ENCODE measurements at places on chromosomes 7 and 10.

DNA sequence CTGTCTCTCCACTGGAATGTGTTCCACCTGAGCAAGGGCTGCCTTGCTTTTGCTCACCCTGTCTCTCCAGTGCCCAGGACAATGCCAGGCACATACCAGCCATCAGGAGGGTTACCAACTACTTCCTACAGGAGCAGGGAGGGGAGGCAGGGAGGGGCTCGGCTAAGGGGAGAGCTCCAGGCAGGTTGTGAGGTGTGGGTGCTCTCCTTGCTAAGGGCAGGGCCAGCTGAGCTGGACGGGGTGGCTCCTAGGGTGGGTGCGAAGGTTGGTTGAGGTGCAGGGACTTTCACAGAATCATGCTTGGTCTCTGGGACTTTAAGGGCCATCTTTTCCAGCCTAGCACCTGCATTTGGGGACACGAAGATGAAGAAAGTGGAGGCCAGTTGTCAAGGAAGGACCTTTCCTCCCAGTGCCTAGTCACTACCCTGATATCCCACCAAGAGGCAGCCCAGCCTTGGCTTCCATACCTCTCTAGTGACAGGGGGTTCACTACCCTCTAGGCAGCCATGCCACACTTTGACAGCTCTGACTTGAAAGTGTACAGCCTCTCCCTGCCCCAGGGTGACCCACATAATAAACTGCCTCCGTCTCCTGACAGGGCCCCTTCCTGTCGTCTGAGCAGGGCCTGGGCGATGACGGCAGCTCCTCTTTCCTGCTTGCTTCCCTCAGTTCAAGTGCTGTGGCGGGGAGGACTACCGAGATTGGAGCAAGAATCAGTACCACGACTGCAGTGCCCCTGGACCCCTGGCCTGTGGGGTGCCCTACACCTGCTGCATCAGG is 46.5 kb downstream of the TSPAN15 start:
- H3K4me3 ChIP-seq: no peak overlapping the region
- no peak overlapping the region for H3K27ac ChIP-seq
- DNase-seq: no peak
- H3K4me1 ChIP-seq: no peaks in the 10 kb centered on the region
- H3K27me3 ChIP-seq: no peaks in the 10 kb centered on the region
- no peaks in the 10 kb centered on the region for H3K36me3 ChIP-seq

DNA sequence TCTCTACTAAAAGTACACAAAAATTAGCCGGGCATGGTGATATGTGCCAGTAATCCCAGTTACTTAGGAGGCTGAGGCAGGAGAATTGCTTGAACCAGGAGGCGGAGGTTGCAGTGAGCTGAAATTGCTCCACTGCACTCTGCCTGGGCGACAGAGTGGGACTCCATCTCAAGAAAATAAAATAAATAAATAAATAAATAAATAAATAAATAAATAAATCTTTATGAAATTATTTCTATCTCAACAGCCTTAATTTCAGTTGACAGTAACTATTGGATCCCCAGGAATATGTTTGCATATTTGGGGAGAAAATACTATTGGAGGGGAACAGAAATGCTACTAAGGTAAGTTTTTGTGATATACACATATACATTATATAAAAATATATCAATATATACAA is 20.0 kb downstream of the TMEM229A start:
- no peak overlapping the region for H3K27ac ChIP-seq
- no peak overlapping the region for H3K4me3 ChIP-seq
- no peak for DNase-seq
- no peaks in the 10 kb centered on the region for H3K4me1 ChIP-seq
- no peaks in the 10 kb centered on the region for H3K36me3 ChIP-seq

DNA sequence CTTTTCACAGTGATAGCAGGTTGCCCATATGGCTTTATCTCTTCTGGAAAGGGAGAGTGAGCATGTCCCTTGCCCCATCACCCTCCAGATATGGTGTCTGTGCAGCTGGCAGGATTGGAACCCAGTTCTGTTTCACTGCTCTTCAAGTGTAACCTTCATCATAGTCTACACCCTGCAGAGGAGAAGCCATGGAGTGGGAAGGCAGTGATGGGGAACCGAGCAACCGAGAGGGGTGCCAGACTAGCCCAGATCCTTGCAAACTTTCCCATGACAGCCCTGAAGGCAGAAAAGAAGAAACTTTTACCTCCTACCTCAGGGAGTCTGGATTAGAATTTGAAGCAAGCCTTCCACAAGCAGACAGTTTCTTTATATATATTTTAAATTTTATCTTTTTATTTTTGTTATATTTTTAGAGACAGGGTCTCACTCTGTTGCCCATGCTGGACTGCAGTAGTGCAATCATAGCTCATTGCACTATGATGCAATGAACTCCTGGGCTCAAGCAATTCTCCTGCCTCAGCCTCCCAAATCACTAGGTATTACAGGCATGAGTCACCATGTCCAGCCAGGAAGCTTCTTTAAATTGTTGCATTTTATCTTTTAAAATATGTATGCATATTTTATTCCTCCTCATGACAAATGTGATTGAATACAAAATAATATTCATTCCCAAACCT is 133.3 kb downstream of the KCNMA1 start:
- peaks cover 3% of the 10 kb centered on the region for H3K36me3 ChIP-seq
- H3K4me3 ChIP-seq: no peak overlapping the region
- no peak for DNase-seq
- H3K4me1 ChIP-seq: no peaks in the 10 kb centered on the region
- peaks cover 27% of the 10 kb centered on the region for H3K27me3 ChIP-seq

- no peak for DNase-seq
- H3K27me3 ChIP-seq: no peaks in the 10 kb centered on the region
- no peaks in the 10 kb centered on the region for H3K4me1 ChIP-seq
- H3K27ac ChIP-seq: no peak overlapping the region
Observed at GRCh38 chr7:154685564-154685901, 317.4 kb downstream of the PAXIP1 start.

GRCh38 chr10:70940834-70941568 is 52.6 kb upstream of the PCBD1 start:
- H3K4me3 ChIP-seq: no peak overlapping the region
- no peaks in the 10 kb centered on the region for H3K4me1 ChIP-seq
- no peak overlapping the region for H3K27ac ChIP-seq
- H3K36me3 ChIP-seq: no peaks in the 10 kb centered on the region

GRCh38 chr7:36820527-36821170 is 96.4 kb upstream of the AOAH start:
- peak overlapping the region; percentile 29 for H3K27ac ChIP-seq
- H3K27me3 ChIP-seq: no peaks in the 10 kb centered on the region
- H3K36me3 ChIP-seq: peaks cover 2% of the 10 kb centered on the region
- no peak overlapping the region for H3K4me3 ChIP-seq
- H3K4me1 ChIP-seq: peaks cover 11% of the 10 kb centered on the region

- H3K27ac ChIP-seq: no peak overlapping the region
- no peaks in the 10 kb centered on the region for H3K36me3 ChIP-seq
- H3K27me3 ChIP-seq: no peaks in the 10 kb centered on the region
Observed at GRCh38 chr7:50653126-50653864, 88.1 kb upstream of the DDC start.

- H3K27me3 ChIP-seq: no peaks in the 10 kb centered on the region
- no peaks in the 10 kb centered on the region for H3K4me1 ChIP-seq
- no peak overlapping the region for H3K27ac ChIP-seq
Observed at GRCh38 chr10:34522546-34522945, 292.6 kb downstream of the PARD3 start.

- H3K27me3 ChIP-seq: peaks cover 17% of the 10 kb centered on the region
- H3K4me3 ChIP-seq: no peak overlapping the region
- no peak overlapping the region for H3K27ac ChIP-seq
- no peaks in the 10 kb centered on the region for H3K36me3 ChIP-seq
Observed at GRCh38 chr10:61028861-61029361, 84.9 kb upstream of the RHOBTB1 start.

DNA sequence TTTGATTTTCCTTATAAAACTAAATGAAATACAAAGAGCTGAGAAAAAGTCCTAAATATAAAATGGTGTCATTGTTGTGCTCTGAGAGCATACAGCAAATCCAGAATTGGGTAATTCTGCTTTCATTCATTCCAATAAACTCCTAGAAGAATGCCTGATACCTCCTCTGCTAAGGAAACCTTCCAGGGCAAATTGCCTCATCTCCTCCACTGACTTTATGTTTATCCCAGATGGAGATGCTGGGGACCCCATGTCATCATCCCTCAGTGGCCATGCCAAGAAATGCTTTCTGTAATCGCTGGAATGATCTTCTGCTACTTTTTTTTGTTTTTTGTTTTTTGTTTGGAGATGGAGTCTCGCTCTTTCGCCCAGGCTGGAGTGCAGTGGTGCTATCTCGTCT is 119.3 kb upstream of the PRKCQ start:
- no peak overlapping the region for H3K27ac ChIP-seq
- H3K4me3 ChIP-seq: no peak overlapping the region
- peaks cover 44% of the 10 kb centered on the region for H3K27me3 ChIP-seq
- no peaks in the 10 kb centered on the region for H3K4me1 ChIP-seq

DNA sequence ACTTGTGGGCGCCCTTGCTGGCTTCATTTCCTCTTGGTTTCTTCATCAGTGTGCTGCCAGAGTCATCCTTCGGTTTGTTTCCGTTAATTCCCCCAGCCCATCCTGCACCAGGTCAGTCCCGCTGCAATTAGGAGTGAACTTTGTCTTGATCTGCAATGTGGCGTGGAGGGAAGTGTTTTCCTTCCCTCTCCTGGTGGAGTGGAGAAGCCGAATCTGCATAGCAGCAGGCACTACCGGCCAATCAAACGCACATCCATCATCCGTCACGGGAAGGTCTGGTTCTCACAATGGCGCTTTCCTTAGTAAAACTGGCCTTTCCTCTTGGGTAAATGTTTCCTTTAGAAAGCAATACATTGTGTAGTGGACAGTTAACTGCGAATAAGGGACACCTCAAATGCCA is 337.5 kb downstream of the CXCL12 start:
- H3K27me3 ChIP-seq: peaks cover 71% of the 10 kb centered on the region
- H3K4me3 ChIP-seq: no peak overlapping the region
- no peaks in the 10 kb centered on the region for H3K4me1 ChIP-seq
- H3K36me3 ChIP-seq: no peaks in the 10 kb centered on the region

GRCh38 chr7:134089446-134089845 is 37.7 kb upstream of the LRGUK start:
- no peak overlapping the region for H3K4me3 ChIP-seq
- H3K36me3 ChIP-seq: no peaks in the 10 kb centered on the region
- no peaks in the 10 kb centered on the region for H3K4me1 ChIP-seq
- H3K27ac ChIP-seq: no peak overlapping the region

- H3K4me1 ChIP-seq: peaks cover 5% of the 10 kb centered on the region
- no peak overlapping the region for H3K27ac ChIP-seq
- H3K27me3 ChIP-seq: peaks cover 42% of the 10 kb centered on the region
- H3K36me3 ChIP-seq: peaks cover 1% of the 10 kb centered on the region
- H3K4me3 ChIP-seq: peak overlapping the region; percentile 60
- DNase-seq: no peak
Observed at GRCh38 chr10:125161707-125162119, 1.4 kb upstream of the CTBP2 start.

DNA sequence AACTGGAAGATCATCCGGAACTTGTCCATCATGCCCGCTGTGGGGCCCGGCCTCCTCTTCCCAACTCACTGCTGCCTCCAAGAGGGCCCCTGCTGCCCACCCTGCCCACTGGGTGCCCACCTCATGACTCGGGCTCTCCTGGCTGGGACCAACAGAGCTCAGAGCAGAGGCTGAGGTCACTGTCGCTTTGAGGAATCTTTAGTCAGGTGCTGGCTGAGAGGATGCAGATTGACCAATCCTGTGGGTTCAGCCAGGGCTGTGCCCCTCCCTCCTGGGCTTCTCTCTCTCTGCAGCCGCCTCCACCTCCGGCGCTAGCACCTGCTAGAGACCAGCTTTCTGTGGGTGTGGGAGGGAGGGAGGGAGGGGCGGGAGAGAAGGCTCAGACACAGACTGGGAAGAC is at the start of gene CALHM1:
CALHM1 (minus strand) TSS at position 181 of the 400 bp plus-strand sequence; CDS start at position 32, 149 bp downstream.
- no peak for DNase-seq
- H3K4me3 ChIP-seq: peak within 1 kb of the TSS; percentile 5
- peaks cover 22% of the 10 kb centered on the region for H3K4me1 ChIP-seq
- no peak within 1 kb of the TSS for H3K27ac ChIP-seq

GRCh38 chr7:118492466-118492865 is 268.0 kb downstream of the ANKRD7 start:
- no peak for DNase-seq
- H3K4me1 ChIP-seq: no peaks in the 10 kb centered on the region
- no peaks in the 10 kb centered on the region for H3K36me3 ChIP-seq
- no peak overlapping the region for H3K4me3 ChIP-seq
- H3K27me3 ChIP-seq: no peaks in the 10 kb centered on the region

- H3K4me1 ChIP-seq: no peaks in the 10 kb centered on the region
- H3K36me3 ChIP-seq: no peaks in the 10 kb centered on the region
- no peak for DNase-seq
- no peak overlapping the region for H3K27ac ChIP-seq
Observed at GRCh38 chr10:58820386-58820785, 307.7 kb downstream of the BICC1 start.

GRCh38 chr10:60200012-60200681 is 189.5 kb downstream of the ANK3 start:
- no peak overlapping the region for H3K4me3 ChIP-seq
- no peak for DNase-seq
- peaks cover 28% of the 10 kb centered on the region for H3K36me3 ChIP-seq
- H3K27ac ChIP-seq: no peak overlapping the region
- no peaks in the 10 kb centered on the region for H3K4me1 ChIP-seq
- no peaks in the 10 kb centered on the region for H3K27me3 ChIP-seq

GRCh38 chr7:105559926-105560325 is 21.4 kb downstream of the EFCAB10 start:
- H3K36me3 ChIP-seq: peaks cover 61% of the 10 kb centered on the region
- DNase-seq: no peak
- H3K4me1 ChIP-seq: no peaks in the 10 kb centered on the region
- no peak overlapping the region for H3K4me3 ChIP-seq

DNA sequence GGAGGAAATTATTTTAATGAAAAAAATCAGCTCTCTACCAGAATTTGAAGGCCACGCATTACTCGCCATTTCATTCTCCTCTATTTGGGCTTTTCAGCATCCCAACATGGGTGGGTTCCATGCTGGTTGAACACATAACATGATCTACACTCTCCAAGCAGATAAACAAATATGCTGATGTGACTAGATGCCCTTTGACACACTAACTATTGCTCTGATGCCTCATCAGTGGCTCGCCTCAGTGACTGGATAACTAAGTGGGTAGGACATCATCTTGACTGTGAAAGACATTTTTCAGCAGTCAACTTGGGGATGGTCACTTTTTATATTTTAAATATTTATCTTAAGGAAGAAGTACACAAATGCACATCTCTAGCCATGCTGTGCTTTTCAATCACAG is 113.9 kb upstream of the LAMB4 start:
- H3K4me3 ChIP-seq: no peak overlapping the region
- peaks cover 6% of the 10 kb centered on the region for H3K27me3 ChIP-seq
- H3K27ac ChIP-seq: no peak overlapping the region
